D341Med (cell line): ENCODE measurements at places on chromosomes 5 and 9.
A peak's percentile ranks its signal among the peaks of the same experiment; 100 is the strongest.

- peak; percentile 88 for DNase-seq
These were observed at the start of gene WWC1 for GRCh38 chr5:168291342-168291963. Gene WWC1, plus strand, starts transcription at chr5:168291645. Its CDS starts 508 bp downstream, at chr5:168292153.

DNA sequence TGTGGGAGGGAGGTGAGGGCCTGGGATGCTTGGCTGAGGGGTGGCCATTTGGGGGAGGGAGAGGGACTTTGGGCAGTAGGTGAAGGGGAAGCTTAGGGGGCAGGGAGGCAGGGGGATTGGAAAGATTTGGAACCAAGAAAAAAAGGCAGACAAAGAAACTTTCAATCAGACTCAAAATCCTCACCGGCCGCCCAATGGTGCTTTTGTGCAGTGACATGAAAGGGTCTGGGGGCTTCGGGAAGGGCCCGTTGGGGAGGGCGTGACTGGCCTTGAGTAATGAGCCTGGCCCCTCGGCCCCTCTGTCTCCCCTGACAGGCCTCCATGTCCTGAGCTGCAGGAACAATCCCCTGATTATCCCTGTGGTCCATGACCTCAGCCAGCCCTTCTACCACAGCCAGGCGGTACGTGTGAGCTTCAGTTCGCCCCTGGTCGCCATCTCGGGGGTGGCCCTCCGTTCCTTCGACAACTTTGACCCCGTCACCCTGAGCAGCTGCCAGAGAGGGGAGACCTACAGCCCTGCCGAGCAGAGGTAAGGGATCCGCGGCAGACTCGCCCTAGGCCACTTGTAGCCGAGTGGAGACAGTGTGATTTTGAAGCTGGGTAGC is 181.1 kb downstream of the PAPPA start:
- DNase-seq = no peak

GRCh38 chr9:71681708-71682272 is 86.5 kb downstream of the CEMIP2 start:
- DNase-seq = no peak

DNA sequence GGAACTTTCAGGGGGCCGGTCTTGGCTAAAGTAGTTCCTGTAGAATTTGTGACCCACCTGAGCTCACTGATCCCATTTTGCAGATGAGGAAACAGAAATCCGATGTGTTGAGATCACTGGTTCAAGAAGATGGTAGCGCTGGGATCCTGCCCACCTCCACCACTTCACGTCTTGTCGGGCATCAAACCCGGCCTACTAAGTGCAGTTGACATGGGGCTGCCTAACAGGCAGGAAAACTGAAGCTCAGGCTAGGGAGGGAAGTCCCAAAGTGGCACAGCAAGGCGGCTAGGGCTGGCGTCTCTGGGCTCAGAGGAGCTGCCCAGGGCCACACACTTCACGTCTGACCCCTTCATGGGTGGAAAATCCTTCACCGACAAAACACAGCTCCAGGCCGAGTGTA is 502 bp upstream of the ENG start:
- DNase-seq = no peak

DNA sequence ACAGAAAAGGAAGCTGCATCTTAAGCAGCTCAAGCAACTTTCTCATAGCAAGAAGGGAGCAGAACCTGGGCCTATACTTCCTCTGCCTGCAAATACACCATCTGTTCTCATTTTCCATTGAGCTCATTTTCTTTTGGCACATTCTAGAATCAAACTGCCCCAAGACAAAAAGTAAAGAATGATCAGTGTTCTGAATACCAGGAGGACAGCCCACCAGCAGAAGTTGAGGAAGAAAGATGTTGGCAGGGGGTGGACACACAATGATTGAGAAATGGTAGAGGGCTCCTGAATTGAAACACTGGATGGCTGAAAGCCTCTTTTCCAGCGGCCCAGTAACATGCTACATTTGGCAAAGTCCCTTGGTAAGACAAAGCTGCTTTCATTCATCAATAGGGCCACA is 171.8 kb downstream of the MED10 start:
- DNase-seq = no peak

DNA sequence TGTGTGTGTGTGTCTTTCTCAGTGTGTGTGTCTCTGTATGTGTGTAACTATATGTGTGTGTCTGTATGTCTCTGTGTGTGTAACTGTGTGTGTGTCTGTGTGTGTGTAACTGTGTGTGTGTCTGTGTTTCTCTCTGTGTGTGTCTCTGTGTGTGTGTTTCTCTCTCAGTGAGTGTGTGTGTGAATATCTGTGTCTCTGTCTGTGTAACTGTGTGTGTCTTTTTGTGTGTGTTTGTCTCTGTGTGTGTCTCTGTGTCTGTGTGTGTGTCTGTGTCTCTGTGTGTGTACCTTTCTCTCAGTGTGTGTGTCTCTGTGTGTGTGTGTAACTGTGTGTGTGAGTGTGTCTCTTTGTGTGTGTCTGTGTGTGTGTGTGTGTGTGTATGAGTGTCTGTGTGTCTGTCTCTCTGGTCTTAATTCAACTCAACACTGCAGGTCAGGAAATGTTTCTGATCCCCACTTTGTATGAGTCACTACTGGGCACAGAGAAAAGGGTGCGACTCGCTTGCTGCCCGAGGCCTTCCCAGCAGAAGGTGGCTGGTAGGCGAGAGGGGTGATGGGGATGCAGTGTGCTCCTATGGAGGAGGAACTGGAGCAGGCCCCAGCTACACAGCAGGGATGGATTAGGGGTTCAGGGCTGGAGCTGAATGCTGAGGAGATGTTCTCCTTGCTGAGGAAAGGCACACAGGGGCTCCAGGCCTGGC is 52.1 kb downstream of the NSG2 start:
- no peak for DNase-seq

DNA sequence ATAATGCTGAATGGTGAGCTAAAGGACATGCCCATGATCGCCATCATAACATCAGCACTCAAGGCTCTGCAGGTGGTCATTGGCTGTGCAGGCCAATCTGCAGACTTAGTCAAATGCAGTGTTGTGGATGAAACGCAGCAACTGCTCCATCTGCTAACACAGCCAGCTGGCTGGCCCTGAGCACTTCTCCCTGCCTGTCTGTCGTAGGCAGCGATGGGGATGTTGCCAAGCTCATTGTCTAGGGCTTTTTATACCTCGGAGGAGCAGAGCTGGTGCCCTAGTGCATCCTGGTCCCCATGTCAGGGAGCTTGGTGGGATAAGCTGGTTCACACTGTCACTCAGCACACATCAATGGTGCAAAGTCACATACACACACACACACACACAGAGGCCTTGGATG is 189.4 kb downstream of the TENT4A start:
- DNase-seq = no peak

GRCh38 chr9:124733964-124734740 is 37.0 kb downstream of the NR6A1 start:
- no peak for DNase-seq

DNA sequence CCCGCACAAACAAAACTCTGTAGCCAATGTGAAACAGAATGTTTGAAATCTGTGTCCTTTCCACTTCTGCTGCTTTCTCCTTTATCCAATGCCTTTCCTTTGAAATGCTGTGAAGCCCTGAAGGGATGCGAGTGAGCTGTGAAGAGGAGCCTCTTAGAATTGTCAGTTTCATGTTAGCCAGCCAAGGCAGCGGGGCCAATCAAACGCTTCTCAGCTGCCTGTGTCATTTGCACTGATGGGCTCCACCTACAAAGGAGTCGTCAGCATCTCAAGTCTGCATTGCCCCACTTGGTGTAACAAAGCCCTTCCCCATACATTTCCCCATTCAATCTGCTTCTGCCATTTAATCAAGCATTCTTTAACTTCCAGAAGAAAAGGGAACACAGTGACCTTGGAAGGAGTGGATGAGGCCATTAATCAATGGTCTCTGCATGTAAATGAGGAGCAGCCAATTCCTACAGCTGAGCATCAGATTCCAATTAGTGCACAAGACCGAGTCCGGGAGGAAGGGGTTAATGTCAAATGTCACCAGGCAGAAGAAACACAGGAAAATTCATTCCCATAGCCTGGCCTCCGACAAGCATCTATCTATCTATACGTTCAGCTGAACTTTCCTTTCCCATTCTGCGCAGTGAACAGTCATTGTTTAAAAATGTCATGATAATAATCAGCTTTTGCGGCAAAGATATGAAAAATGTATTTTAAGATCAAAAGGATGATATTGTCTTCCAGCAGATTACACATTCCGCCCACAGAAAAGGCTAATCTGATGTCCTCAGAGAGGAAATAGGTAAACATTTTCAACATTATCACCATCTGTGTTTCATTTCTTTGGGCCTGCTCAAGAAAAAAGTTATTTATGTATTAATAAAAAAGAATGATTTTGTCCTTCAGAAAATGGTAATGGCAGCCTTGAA is 154.6 kb downstream of the FSTL4 start:
- DNase-seq = no peak

- DNase-seq = peak; percentile 36
These were observed 3.1 kb upstream of the AHRR start for GRCh38 chr5:318341-318897.

DNA sequence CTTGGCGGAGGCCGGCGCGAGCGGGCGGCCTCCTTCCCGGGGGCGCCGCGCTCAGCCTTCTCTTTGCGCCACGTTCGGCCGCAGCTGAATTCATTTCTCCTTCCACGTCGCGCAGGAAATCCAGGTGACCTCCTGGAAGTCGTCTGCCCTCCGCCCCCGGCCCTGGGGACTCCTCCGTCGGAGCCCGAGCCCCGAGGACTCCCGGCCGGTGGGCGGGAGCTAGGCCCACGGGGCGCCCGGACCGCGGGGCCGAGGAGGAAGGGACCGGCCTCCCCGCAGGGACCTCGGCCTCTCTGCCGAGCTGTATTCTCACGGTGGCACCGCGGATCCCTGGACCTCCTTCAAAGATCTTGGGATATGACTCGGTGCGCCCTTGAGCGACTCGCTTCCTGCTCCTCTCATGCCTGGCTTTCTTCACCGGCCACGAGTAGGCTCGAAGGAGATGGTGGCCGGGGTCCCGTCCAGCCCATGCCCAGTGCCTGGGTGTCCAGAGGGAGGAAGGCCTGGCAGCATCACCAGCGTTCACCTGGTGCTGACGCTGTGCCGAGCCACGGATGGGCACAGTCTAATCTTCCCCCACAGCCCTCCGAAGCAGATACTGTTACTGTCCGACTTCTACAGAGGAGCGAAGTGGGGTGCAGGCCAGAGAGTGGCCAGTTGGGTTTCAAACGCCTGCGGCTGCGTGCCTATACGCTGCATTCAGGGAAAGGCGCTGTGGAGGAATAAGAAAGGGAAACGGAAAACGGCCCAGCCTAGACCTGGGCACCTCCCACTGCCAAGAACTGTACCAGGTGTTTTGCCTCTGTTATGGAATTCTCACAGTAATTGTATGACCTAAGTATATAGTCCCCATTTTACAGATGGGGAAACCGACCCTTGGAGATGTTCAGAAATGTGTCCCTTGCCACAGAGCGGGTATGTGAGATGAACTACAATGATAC is 47.3 kb downstream of the PAX5 start:
- DNase-seq = no peak

GRCh38 chr5:168877132-168877892 is 298.1 kb upstream of the PANK3 start:
- DNase-seq = peak; percentile 45

- no peak for DNase-seq
These were observed 129.7 kb upstream of the OTULINL start for GRCh38 chr5:14451871-14452270.

DNA sequence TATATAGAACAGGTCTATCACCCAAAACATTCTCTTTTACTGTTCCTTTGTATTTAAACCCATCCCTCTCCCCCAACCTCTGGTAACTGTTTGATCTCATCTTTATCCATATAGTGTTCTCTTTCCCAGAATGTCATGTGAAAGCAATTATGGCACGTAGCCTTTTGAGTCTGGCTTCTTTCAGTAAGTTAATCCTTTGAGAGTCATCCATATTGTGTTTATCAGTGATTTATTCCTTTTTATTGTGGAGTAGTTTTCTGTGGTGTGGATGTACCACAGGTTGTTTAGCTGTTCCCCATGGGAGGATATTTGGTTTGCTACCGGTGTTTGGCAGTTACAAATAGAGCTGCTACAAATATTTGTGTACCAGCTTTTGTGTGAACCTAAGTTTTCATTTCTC is 38.0 kb downstream of the HMGXB3 start:
- DNase-seq = no peak

GRCh38 chr9:9142001-9142400 is 1342.4 kb upstream of the DMAC1 start:
- DNase-seq = peak; percentile 76

GRCh38 chr9:112621018-112621655 is 96.8 kb downstream of the INIP start:
- DNase-seq = no peak

DNA sequence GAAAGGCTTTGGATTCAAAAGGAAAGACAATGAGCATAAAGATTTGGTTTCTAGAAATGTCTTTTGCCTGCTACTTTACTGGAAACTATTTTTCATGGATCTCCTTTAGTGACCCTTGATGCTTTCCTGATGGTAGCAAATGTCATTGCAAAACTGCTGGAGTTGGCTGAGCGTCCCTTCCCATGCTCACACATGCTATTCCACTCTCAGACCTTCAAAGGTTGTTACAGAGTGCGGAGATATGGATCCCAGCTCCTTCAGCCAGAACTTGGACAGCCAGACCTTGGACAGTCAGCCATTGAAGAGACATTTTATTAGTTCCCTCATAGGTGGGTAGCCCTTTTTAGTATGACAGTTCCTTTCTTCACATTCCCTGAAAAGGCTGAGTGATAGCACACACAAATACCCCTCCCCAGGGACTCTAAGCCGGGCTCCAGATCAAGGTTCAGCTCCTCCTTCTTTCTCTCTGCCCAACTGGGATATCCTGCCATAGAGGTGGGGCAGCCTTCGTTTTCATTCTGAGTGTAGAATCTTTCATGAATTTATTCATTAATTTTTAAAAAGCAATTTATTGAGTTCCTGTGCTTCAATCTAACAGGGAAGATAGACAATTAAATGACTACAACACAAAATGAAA is 153.3 kb upstream of the SLC44A1 start:
- DNase-seq = no peak

GRCh38 chr5:78597068-78597973 is 51.3 kb downstream of the LHFPL2 start:
- no peak for DNase-seq

GRCh38 chr5:79001471-79001870 is 16.4 kb upstream of the ARSB start:
- DNase-seq = no peak

GRCh38 chr9:114446036-114446435 is 58.3 kb upstream of the AKNA start:
- no peak for DNase-seq

GRCh38 chr5:32753051-32753450 is 41.9 kb downstream of the NPR3 start:
- DNase-seq = no peak

- no peak for DNase-seq
These were observed 1.3 kb downstream of the IL31RA start for GRCh38 chr5:55852503-55852902.

GRCh38 chr5:42887575-42887974 is 75.9 kb upstream of the SELENOP start:
- DNase-seq = no peak

GRCh38 chr9:15357050-15357653 is 50.1 kb upstream of the TTC39B start:
- no peak for DNase-seq

DNA sequence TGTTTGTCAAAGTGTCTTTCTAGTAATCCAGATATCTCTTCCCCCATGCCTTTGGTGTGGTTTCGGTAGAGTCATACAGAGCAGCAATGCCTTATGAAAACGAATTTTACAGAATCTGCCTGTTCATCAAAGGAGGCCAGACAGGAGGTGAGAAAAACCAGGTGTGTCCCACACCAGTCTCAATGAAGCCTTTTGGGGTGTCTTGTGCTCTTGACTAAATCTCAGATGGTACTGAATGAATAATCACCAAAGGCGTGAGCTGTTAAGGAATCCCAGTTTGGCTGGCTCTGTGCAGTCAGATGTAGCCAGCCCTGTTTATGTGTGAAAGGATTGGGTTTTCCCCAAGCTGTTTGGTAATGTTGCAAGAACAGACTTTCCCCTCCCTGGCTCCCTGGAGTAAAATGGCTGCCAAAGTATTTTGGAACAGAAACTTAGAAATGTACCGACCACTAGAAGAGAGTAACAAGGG is 70.8 kb upstream of the CDKN2B start:
- no peak for DNase-seq
